Activated CD8-positive, alpha-beta T cell treated with anti-CD3 and anti-CD28 coated beads, Interleukin-2, amount 10 ng/mL, durations not matched to agents 7 days and 5 days (primary cell): ENCODE measurements at places on chromosomes 3 and 15. TPM values are rescaled to one million over a fixed set of nuclear protein-coding genes. Genes with fewer than 3 reads are reported as not detected.

- H3K36me3 ChIP-seq: no peaks in the 10 kb centered on the region
- no peaks in the 10 kb centered on the region for H3K4me1 ChIP-seq
- DNase-seq: no peak
- H3K27ac ChIP-seq: no peak overlapping the region
These were observed 159.8 kb upstream of the CTDSPL start for GRCh38 chr3:37701734-37702433.

TOPBP1 gene
- total RNA-seq: 98.7 TPM

GRCh38 chr15:80849308-80849707, 70.1 kb downstream of the CEMIP start:
- H3K4me1 ChIP-seq: peaks cover 2% of the 10 kb centered on the region
- H3K27me3 ChIP-seq: peaks cover 32% of the 10 kb centered on the region
- no peak for DNase-seq
- H3K36me3 ChIP-seq: no peaks in the 10 kb centered on the region

- no peak for DNase-seq
- no peak overlapping the region for H3K27ac ChIP-seq
- H3K36me3 ChIP-seq: peaks cover 8% of the 10 kb centered on the region
- H3K27me3 ChIP-seq: peaks cover 4% of the 10 kb centered on the region
- peaks cover 8% of the 10 kb centered on the region for H3K4me1 ChIP-seq
These were observed 39.4 kb upstream of the TRIM71 start for GRCh38 chr3:32778389-32778788.

- peaks cover 22% of the 10 kb centered on the region for H3K4me1 ChIP-seq
- H3K36me3 ChIP-seq: no peaks in the 10 kb centered on the region
- no peak for DNase-seq
- H3K4me3 ChIP-seq: no peak overlapping the region
- H3K27ac ChIP-seq: no peak overlapping the region
These were observed 7.8 kb upstream of the C3orf52 start for GRCh38 chr3:112078125-112079083.

DNA sequence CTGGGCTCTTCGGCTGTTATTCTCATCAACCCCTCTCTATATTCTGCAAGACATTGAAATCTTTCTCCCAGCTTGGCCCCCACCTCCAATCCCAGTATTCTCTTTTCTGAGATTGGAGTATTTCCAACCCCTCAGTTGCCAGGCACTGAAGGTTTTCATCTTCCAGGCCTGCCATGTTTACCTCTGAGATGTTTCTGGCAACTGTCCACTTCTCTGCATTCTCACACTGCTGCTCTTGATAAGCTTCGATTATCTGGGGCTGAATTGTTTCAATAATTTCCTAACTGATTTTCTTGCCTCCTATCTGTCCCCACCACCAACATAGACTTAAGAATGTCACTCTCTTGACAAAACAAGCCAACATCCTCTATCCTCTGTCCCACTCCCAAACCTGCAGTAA, 1.4 kb upstream of the GPR156 start:
- DNase-seq: no peak
- H3K4me3 ChIP-seq: no peak overlapping the region
- no peaks in the 10 kb centered on the region for H3K36me3 ChIP-seq
- no peak overlapping the region for H3K27ac ChIP-seq

FAM81A gene
- total RNA-seq: 4.6 TPM

- peaks cover 77% of the 10 kb centered on the region for H3K36me3 ChIP-seq
- peak overlapping the region; percentile 83 for H3K4me3 ChIP-seq
- H3K27ac ChIP-seq: peak overlapping the region; percentile 77
- no peak for DNase-seq
- H3K4me1 ChIP-seq: peaks cover 66% of the 10 kb centered on the region
These were observed 5.5 kb downstream of the ARHGEF3 start for GRCh38 chr3:56796202-56796601.

- DNase-seq: no peak
- H3K36me3 ChIP-seq: no peaks in the 10 kb centered on the region
- H3K4me1 ChIP-seq: peaks cover 11% of the 10 kb centered on the region
- no peak overlapping the region for H3K27ac ChIP-seq
- H3K4me3 ChIP-seq: no peak overlapping the region
- H3K27me3 ChIP-seq: peaks cover 5% of the 10 kb centered on the region
These were observed 11.2 kb upstream of the MTMR14 start for GRCh38 chr3:9638155-9638554.

GRCh38 chr3:87553058-87553457, 276.7 kb upstream of the POU1F1 start:
- H3K36me3 ChIP-seq: no peaks in the 10 kb centered on the region
- no peak for DNase-seq
- no peak overlapping the region for H3K4me3 ChIP-seq
- no peak overlapping the region for H3K27ac ChIP-seq
- H3K27me3 ChIP-seq: no peaks in the 10 kb centered on the region

ITPR1 gene
- total RNA-seq: 57.3 TPM

- DNase-seq: no peak
- H3K27me3 ChIP-seq: no peaks in the 10 kb centered on the region
- no peak overlapping the region for H3K27ac ChIP-seq
- peaks cover 6% of the 10 kb centered on the region for H3K4me1 ChIP-seq
These were observed 61.1 kb downstream of the ST6GAL1 start for GRCh38 chr3:186991470-186991869.

ATP13A4 gene
- 1.8 TPM for total RNA-seq

GRCh38 chr3:39251576-39251975, 28.3 kb downstream of the CX3CR1 start:
- H3K4me1 ChIP-seq: peaks cover 10% of the 10 kb centered on the region
- no peak overlapping the region for H3K4me3 ChIP-seq
- peaks cover 9% of the 10 kb centered on the region for H3K27me3 ChIP-seq
- no peak overlapping the region for H3K27ac ChIP-seq
- DNase-seq: peak; percentile 12

STRIT1 gene
- total RNA-seq: not detected

DNA sequence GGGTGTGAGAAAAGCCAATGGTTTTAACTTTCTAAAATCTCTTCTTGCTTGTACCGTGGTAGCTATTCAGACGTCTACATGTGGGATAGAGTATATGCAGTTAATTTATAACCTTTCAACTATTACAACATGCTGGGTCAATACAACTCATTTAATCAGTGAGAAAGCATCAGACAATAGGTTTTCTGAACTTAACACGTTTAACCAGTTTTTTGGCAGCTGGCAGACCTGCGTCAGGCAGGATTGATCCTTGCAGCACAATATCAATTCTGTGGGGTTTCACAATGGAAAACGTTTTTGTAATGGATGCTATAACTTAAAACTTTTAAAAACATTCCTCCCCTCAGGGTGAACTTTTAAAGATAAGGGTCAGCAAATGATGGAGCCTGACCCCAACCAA, 6.5 kb downstream of the GNB5 start:
- H3K27me3 ChIP-seq: no peaks in the 10 kb centered on the region
- DNase-seq: no peak
- peaks cover 19% of the 10 kb centered on the region for H3K4me1 ChIP-seq
- H3K4me3 ChIP-seq: no peak overlapping the region

- H3K4me3 ChIP-seq: no peak overlapping the region
- H3K27ac ChIP-seq: no peak overlapping the region
- H3K4me1 ChIP-seq: peaks cover 98% of the 10 kb centered on the region
- peaks cover 48% of the 10 kb centered on the region for H3K36me3 ChIP-seq
- DNase-seq: no peak
- peaks cover 2% of the 10 kb centered on the region for H3K27me3 ChIP-seq
These were observed 22.2 kb downstream of the SMAD3 start for GRCh38 chr15:67087507-67088172.

CP gene
- not detected for total RNA-seq

PARP14 gene
- total RNA-seq: 119 TPM

- no peak overlapping the region for H3K27ac ChIP-seq
- no peak for DNase-seq
- H3K4me1 ChIP-seq: peaks cover 15% of the 10 kb centered on the region
These were observed 450.0 kb upstream of the KCNMB2 start for GRCh38 chr3:178086144-178086825.

DNA sequence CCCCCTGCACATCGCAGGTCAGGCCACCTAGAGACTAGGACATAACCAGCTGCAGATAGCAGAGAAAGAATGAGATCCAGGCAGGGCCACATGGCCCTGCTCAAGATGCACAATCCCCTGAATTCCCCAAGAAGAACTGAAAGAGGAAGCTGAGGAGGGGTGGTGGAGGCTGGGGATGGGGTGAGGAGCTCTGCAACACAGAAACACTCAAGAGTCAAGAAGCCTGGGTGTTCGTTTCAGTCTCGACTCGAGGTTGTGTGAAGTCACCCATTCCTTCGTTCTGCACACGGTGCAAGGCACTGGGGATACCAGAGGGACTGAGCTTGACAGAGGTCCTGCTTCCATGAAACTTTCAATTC, 62.0 kb downstream of the TLE3 start:
- DNase-seq: no peak
- no peaks in the 10 kb centered on the region for H3K4me1 ChIP-seq
- peaks cover 12% of the 10 kb centered on the region for H3K27me3 ChIP-seq
- H3K4me3 ChIP-seq: no peak overlapping the region
- no peaks in the 10 kb centered on the region for H3K36me3 ChIP-seq

GPR176 gene
- not detected for total RNA-seq

RBP2 gene
- not detected for total RNA-seq

- DNase-seq: no peak
- H3K27me3 ChIP-seq: no peaks in the 10 kb centered on the region
- no peaks in the 10 kb centered on the region for H3K36me3 ChIP-seq
- no peak overlapping the region for H3K27ac ChIP-seq
- no peaks in the 10 kb centered on the region for H3K4me1 ChIP-seq
These were observed 346.8 kb upstream of the GOLIM4 start for GRCh38 chr3:168442502-168442901.

- no peak overlapping the region for H3K4me3 ChIP-seq
- H3K36me3 ChIP-seq: no peaks in the 10 kb centered on the region
- H3K4me1 ChIP-seq: peaks cover 9% of the 10 kb centered on the region
- peaks cover 9% of the 10 kb centered on the region for H3K27me3 ChIP-seq
- DNase-seq: no peak
These were observed 73.5 kb downstream of the MGLL start for GRCh38 chr3:127748754-127749327.

DNA sequence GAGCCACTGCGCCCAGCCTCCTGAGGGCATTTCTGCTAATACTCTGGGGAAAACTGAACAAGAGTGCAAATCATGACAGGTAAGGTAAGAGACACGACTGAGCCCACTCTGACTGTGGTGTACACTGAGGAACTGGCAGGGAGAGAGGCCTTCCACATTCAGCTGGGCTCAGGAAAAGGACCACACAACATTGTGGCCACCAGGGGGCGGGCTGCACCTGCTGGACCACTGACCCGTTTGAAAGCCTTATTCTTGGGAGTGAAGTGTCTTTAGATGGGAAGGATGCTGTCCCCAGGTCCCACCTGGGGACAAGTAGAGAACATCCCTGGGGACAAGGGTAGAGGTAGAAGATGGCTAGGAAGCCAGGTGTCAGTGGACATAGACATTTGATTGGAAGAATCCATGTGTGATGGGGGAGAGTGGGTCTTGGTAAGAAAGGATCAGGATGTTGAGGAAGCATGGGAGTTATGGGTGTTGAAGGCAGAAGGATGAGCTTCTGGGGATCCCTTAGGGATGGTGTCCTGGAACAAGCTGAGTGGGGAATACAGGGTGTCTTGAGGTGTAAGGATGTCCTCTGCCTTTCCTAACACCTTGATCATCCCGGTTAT, 6.2 kb upstream of the CTDSPL start:
- H3K4me1 ChIP-seq: peaks cover 6% of the 10 kb centered on the region
- peaks cover 20% of the 10 kb centered on the region for H3K27me3 ChIP-seq
- DNase-seq: peak; percentile 81
- no peaks in the 10 kb centered on the region for H3K36me3 ChIP-seq
- no peak overlapping the region for H3K4me3 ChIP-seq
- no peak overlapping the region for H3K27ac ChIP-seq

DNAJA4 gene
- total RNA-seq: 29.7 TPM

DNA sequence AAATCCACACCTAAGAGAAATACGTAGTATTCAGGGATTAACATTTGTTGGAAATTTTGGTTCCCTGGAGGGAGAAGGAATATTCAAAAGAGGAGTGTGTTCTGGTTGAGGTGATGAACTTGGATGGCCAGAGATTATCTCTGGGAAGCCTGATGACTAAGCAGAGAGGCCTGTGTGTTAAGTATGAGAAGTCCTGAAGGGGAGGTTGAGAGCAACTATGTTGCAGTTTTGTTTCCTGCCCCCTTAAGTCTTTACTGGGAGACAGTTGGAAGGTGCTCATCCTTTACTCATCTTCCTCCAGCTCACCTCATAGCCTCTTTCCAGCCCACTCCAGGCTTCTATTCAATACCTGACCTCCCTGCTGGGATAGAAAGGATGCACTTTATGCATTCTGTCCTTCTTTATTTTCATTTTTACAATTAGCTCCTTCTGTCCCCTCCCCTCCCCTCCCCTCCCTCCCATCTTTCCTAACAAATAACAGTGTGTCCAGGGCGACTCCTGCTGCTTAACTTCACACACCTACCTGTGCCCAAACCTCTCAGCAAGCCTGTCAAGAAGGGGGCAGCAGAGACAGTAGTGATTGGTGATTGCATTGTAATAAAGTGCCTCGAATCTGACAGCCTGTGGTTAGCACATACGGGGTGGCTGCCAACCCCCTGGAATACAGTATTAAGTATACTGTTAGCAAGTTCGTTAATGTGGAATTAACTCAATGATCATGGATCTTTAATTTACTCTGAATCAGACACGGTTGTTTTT, 11.9 kb downstream of the RAP2B start:
- peaks cover 3% of the 10 kb centered on the region for H3K4me1 ChIP-seq
- no peak for DNase-seq
- no peak overlapping the region for H3K27ac ChIP-seq
- H3K4me3 ChIP-seq: no peak overlapping the region

SNTN gene
- total RNA-seq: not detected

DNA sequence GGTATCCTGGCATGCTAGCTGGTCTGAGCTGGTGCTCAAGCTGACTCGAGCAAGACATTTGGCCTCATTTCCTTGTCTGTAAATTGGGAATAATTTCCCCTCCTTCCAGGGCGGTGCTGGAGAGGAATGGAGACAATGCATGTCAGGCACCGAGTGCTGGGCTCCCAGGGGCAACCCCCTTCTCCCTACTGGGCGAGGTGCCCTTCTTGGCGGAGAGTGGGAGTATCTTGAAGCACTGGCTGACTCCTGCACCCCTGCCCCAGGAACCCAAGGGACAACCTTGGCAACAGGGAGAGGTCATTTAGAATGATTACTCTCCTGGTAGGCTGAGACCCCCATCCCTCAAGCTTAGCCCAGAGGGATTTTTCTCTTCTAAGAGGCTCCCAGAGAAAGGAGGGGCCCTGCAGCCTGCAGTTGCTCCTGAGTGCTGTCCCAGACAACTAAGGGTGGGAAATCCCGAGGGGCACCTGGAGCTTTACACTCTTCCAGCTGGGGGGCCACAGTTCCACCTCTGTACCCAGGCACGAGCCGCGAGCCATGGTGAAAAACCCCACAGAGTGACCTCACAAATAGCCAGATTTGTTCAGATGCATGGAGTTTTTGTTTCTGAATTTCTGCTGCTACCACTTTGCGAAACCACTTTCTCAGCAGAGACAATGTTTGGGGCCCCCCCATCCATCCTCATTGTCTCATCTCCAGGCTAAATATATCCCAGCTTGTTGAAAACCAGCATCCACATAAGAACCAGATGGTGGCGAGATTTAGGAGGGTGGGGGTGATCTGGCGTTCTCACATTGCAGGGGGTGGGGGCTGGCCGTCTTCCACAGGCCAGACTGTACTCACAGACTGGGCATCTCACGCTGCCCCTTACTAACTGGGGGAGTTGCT, 44.8 kb downstream of the ABTB1 start:
- no peaks in the 10 kb centered on the region for H3K27me3 ChIP-seq
- H3K4me1 ChIP-seq: no peaks in the 10 kb centered on the region
- H3K27ac ChIP-seq: no peak overlapping the region
- no peaks in the 10 kb centered on the region for H3K36me3 ChIP-seq

TPRA1 gene
- total RNA-seq: 27.0 TPM

GRCh38 chr15:50765195-50765967, at the start of gene SPPL2A:
TSS of gene SPPL2A (minus strand) at chr15:50765706. CDS start at chr15:50765533, 173 bp downstream.
- peak; percentile 90 for DNase-seq
- H3K36me3 ChIP-seq: peaks cover 25% of the 10 kb centered on the region
- H3K4me3 ChIP-seq: peak within 1 kb of the TSS; percentile 92
- H3K27me3 ChIP-seq: no peaks in the 10 kb centered on the region
